ENCODE measurements at places on chromosomes 7 and 10.

DNA sequence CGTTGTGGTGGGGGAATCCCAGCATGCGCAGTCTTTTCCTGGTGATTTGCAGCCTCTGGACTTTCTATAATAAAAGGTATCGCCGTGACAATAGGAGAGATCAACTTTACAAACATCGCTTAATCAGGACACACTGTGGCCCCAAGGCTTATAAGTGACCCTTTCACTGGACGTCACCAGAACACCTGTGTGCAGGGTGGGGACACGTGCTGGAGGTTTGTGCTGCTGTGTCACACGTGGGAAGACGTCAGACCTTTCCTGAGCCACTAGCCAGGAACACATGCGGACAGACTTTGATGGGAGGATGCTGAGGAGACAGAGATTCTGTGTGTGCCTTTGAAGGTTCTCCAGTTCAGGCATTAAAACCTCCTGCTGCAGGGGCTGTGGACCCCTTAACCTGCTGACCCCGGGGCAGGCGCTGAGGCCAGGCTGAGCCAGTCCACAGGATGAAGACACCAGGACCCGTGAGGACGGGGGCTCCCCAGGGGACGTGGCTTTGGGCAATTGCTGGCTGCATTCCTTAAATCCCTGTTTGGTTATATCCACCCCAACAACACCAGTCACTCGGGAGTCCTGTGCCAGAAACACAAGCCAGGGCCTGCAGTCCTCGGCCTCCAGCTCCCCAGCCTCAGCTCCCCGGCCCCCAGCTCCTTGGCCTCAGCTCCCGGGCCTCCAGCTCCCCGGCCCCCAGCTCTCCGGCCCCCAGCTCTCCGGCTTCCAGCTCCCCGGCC lies 183.4 kb downstream of the PTPRN2 start:
- no peak for DNase-seq

DNA sequence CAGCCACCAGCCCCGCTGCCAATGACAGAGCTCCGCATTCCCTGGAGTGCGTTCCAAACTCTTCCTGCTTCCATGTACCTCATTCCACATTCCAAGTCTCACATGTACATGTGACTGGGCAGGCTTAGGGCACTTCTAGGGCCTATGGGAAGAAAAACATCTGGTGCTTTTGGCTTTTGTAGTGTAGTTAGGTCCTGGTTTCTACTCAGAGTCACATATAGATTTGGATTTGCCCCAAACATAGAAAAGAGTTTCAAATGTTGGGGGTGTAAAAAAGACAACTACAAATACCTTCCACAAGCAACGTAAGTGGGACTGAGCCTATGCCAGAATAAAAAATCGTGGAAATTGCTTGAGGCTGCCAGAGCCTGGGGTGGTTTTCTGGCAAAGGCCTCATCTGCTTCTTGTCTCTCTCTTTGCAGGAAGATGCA lies 84.1 kb downstream of the ZNF467 start:
- peak; percentile 36 for DNase-seq

- peak; percentile 78 for DNase-seq
These were observed at the start of gene PRKRIP1 for GRCh38 chr7:102395873-102396709. Gene PRKRIP1 (plus strand): TSS chr7:102396363. CDS start chr7:102396412, 49 bp downstream.

DNA sequence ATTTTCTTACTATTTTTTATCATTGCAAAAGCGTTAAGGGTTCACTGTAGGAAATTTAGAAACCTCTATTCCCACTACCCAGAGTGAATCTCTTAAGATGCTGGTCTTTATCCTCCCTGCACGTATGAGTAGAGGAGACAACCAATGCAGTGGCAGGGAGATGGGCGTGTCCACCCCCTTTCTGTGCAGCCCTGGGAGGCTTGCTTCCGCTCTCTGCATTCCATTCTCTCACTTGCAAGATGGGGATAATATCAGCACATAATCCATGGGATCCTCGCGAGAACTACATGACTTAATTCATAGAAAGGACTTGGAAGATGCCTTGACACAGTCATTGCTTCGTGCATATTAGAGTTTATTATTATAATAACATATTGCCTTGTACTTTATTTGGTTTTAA lies 196.2 kb downstream of the KLF6 start:
- DNase-seq, result no peak

- DNase-seq, result no peak
These were observed 154.0 kb downstream of the UBE2H start for GRCh38 chr7:129798616-129799349.

- DNase-seq, result no peak
These were observed 16.0 kb downstream of the BMPER start for GRCh38 chr7:33921216-33921938.

- no peak for DNase-seq
These were observed 102.1 kb upstream of the MAGI2 start for GRCh38 chr7:79555571-79555970.

DNA sequence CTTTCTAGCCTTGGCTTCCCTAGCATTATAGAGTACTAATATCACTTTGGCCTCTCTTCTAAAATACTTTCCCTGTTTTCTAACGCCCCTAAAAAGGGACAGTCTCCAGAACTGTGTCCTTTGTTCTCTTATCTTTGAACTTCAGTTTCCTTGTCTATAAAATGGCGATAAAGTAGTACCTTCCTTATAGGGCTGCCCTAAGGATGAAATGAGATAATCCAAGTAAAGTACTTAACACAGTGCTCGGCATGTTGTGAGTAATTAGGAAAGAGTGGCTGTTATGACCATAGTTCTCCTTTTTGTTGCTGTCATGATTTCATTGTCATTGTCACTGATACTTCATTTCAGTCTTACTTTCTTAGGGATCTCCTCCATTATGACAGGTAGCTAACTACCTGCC lies 114.7 kb downstream of the EXOC4 start:
- no peak for DNase-seq

Data from NCI-H446 treated with DMSO at 0.1 percent for 48 hours (cell line).